ENCODE measurements at places on chromosomes 2 and 18.

- no peak for DNase-seq
These were observed 19.3 kb downstream of the CTAGE1 start for GRCh38 chr18:22398464-22398863.

GRCh38 chr2:46569061-46569560 is 89.7 kb downstream of the TMEM247 start:
- no peak for DNase-seq

- DNase-seq = no peak
These were observed 37.9 kb upstream of the PIK3C3 start for GRCh38 chr18:41917181-41917580.

DNA sequence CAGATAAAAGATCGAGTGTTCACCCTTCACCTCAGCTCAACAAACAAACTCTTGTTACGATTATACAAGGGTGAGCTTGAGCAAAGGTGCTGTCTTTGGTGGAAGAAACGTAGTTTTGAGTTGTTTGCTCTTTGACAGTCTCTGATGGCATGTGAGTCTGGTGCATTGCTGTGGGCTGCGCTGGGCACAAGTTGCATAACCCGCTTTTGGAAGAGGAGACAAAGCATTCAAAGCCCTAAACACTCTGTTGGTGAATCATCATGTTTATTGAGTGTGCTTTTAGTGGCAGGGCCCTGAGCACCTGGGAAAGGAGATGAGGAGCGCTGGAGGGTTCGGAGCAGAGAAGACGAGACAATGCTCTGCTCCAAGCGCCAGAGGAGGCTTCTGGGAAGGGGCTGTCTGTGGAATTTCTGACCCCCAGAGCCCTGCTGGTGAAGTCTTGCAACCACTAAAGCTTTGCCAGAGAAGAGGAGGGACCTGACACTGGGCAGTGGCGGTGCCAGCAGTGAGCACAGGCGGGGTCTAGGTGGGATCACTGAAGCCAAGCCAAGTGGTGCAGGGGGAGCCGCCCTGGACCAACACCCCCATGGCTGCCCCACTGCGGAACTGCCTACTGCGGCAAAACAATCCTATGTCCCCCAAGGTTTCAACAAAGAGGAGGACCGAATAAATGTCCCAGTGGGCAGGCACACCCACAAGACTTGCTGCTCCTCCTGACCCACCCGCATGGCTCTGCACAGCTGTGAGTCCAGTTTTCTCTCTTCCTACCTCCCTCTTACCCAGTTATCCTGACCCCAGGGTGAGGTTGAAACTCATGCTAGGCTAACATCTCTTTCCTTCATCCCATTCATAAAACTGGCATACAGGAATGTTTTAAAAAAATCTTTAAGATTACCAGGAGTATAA is 64.0 kb downstream of the TNFRSF11A start:
- no peak for DNase-seq

- DNase-seq = no peak
These were observed 44.5 kb downstream of the PTGR3 start for GRCh38 chr18:75164479-75164878.

- DNase-seq = no peak
These were observed 34.1 kb downstream of the NHEJ1 start for GRCh38 chr2:219126555-219126954.
